ENCODE measurements at places on chromosomes 7 and 10.

DNA sequence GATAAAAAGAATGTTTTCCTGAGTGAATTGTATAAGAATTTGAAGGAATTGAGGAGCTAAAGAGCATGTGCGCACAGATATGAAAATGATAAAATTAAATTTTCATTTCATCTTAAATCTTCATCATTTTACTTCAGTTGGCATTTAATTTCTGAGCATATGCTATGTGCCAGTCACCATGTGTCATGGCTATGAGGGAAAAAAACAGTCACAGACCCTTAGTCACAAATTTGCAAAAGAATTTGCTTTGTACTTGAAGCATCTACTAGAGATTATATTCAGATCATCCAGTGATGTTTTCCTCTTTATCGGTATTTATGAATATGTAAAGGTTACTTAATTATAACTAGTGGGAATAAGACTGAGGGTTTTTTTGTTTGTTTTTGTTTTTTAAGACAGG, 29.8 kb downstream of the VCL start:
- no peak for DNase-seq

- DNase-seq = peak; percentile 24
Measured at GRCh38 chr10:102152545-102152890, 329 bp downstream of the NOLC1 start.

DNA sequence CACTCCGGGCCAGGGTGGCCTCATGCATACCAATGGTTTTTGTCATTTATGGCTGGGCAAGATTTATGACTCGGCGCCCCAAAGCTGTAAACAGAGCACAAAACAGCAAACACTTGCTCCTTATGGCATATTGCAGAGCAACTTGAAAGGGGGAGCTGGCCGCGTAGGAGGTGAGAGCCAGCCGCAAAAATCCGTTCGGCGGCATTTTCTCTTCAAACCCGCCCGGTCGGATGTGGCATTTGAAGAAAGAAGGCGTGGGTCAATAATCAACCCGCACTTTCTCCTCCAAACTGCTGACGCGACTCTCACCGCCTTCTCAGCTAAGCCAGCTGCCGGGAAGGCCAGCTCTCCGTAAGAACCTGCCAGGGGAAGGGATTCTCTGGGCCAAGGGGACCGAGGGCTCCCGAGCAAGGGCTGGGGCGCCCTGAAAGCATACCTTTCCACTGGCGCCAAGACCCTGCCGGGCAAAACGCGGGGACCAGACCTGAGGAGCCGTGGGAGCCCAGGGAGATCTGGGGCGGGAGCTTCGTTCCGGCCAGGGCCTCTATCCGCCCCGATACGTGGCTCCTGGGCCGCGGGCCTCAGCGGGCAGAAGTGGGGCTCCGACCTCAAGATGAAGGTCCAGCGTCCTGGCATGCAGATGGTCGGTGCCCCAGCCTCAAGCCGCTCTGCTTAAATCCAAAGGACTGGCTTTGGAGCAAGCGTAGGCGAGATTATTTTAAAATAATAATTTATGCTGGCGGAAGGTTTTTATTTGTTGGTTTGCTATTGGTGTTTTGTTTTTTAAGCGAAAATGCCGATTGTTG, 12.9 kb upstream of the HOXA2 start:
- no peak for DNase-seq

GRCh38 chr10:94630017-94630688, 53.4 kb upstream of the CYP2C18 start:
- no peak for DNase-seq

DNA sequence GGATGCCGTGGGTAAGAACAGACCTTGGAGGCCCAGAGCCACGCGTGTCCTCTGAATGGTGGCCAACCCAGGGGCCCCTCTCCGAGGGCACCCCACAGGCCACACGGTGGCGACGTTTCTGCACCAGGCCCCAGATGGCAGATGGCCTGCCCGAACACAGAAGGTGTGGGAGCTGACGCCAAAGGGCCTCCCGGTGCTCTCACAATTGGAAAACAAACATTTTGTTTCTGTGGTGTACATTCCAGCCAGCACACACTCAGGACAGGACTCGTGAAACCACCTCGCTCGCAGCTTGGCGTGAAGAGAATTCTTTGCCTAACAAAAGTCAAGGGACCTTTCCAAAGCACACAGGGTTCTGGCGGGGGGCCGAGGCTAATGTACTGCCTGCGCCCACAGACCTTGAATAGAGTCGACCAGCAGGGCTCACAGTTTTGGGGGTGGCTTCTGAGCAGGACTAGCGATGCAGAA, 112.1 kb downstream of the FAM53B start:
- no peak for DNase-seq

- no peak for DNase-seq
Measured at GRCh38 chr10:31621733-31622132, 302.7 kb downstream of the ZEB1 start.

DNA sequence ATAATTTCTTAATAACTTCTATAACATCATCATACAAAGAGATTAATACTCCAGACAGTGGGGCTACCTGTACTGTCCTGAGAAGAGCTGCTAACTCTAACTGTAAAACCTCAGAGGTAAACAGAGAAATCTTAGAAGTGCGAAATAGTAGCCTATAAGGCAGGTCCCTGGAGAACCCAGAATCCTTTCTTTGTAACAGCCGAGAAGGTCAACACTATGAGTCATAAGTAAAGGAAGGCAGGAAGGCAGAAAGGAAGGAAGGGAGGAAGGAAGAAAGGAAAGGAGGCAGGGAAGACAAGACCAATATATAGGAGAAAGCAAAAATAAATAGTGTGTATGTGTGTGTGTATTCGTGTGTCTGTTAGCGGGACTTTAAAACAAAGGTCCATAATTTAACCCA, 540.6 kb downstream of the ZWINT start:
- DNase-seq = no peak
